ENCODE measurements at places on chromosomes 13 and 19.

DNA sequence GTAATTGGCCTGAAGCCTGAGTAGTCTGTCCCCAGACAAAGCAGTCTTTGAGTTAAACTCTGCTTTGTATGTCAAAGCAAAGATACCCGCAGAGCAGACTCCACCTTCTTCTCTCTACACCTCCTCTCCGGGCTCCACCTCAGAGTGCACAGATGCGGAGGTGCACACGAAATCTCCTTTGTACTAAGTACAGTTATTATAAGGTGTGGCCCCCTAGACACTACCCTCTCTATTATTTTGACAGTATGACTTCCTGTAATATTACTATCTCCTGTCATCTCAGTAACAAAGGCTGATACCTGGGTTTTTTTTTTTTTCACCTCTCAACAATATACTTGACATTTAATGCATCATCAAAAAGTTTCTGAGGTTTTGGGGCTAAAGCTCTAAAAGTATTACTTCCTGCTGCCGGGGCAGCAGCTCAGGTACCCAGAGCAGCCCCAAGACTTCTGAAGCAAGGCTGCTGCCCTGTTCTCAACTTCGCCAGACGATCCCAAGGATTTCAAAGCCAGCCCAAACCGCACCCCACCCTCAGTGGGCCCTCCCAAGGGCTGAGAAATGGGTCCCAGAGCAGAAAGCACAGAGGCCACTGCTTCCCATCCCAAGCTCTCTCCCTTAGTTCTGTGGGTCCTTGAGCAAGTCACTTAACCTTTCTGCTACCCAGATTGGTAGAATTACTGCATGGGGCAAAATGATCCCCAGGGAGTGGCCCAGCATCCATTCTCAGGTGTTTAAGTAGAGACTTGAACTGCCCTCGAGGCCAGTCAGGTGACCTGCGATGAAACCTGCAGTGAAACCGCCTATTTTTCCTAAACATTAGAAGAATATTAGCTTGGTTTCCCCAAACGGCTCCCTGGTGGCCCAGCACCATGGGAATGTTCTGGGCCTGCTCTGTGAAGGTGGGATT, 180.6 kb downstream of the FOXO1 start:
- DNase-seq, result no peak

DNA sequence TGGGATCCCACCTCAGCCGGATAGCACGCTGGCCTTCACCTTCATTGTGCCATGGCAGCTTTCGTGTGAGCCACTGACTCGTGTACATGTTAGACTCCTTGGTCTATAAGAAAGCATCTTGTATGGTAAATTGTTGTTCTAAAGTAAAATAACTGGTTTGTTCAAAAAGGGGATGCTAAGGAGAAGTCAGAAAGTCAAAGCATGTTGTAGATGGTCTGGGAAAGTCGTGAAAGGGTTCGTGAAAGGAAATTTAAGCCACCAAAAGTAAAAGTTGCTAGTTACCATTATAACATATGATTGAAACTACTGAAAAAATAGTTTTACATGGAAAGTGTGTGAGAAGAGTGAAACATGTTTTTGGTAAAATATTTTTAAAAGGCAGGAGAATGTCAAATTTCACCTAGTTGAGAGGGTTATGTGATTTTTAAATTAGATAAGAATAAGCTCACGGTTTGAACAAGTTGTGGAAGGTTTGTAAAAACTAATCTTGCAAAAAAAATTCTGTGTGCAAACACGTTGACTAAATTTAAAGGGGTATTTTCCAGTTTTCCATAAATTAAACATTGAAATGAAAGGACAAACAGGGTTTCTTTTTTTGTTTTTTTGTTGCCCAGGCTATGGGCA, 23.4 kb downstream of the DPRX start:
- no peak for DNase-seq

DNA sequence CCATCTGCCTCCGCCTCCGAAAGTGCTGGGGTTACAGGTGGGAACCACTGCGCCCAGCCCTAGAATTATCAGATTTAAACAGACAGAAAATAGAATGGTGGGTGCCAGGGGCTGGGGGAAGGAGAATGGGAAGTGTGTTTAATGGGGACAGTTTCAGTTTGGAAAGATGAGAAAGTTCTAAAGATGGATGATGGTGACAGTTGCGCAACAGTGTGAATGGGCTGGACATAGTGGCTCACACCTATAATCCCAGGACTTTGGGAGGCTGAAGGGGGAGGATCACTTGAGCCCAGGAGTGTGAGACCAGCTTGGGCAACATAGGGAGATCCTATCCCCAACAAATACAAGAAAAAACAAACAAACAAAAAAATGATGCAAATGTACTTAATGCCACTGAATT, 15.9 kb downstream of the KANK2 start:
- DNase-seq, result no peak

GRCh38 chr19:47093254-47093653, 20.3 kb downstream of the ZC3H4 start:
- DNase-seq, result no peak

- DNase-seq, result no peak
These were observed 5.0 kb upstream of the EML2 start for GRCh38 chr19:45643927-45644771.

DNA sequence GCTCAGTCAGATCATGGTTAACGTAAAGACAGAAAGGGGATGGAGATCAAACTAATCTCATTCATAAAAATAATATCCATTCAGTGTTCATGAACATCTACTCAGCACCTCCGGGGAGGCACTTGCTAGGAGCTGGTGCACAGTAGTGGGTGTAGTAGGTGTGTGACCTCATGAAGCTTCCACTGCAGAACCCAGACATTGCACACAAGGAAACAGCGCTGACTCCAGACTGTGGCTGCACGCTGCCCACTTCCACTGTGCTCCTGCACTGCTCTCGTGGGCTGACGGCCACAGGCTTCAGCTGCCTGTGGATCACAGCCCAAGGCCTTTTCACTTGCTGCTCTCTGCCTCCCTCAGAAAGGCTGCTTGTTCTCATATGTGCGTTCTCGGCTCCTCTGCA, 214.4 kb upstream of the ZNF507 start:
- no peak for DNase-seq

DNA sequence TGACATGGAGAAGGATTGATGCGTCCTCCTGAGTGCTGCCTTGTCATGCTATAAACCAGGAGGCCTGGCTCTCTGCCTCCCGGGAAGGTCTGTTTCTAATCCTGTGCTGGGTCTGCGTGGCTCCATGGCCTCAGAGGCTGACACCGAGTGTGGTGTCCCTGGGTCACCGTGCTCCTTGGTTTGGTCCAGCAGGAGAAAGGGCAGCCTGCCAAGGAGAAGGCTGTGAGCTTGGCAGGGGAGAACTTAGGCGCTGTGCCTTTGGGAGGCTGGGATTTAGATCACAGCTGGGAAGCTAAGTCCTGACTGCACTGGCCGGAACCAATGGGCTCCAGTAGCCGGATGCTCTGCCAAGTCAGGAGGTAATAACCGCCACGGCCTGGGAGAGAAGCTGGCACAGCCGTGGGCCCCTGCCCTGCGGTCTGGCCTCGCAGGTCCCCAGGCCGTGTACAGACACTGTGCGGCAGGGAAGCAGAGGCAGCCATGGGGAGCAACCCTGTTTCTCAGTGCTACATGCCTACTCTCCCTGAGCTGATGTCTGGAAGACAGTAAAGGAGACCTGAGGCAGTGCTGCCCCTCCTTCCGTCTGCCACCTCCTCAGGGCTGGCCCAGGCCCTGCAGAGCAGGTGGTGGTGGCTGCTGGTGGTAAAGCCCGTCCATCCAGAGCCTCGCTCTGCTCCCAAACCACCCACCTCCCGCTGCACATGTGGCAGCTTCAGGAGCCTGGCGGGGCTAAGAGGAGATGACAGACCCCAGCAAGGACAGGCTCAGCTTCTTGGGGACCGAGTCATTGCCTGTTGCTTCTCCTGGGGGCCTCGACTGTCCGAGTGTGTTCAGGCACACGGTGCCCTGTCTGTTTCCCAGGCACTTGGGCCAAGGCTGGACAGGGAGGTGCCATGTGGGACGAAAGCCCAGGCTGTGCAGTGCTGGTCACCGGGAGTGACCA, 44.9 kb downstream of the C13orf46 start:
- DNase-seq, result no peak

GRCh38 chr19:57961785-57962184, 12.5 kb downstream of the C19orf18 start:
- DNase-seq, result no peak

- DNase-seq, result no peak
These were observed 207.9 kb upstream of the UFM1 start for GRCh38 chr13:38141792-38142191.

DNA sequence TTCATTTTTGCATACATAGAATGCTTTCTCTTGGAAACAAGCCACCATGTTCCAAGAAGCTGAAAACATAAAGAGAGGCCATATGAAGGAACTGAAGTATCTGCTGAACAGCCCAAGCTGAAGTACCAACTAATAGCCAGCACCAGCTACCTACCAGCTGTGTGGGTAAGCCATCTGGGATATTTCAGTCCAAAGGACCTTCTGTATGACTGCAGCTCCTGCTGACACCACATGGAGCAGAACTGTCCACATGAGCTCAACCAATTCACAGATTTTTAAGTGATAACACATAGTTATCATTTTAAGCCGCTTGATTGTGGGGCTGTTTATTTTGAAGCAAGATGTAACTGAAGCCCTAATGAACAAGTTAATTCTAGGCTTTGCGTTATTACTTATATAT, 621.1 kb upstream of the KLHL1 start:
- DNase-seq, result no peak

GRCh38 chr13:98585946-98586345, 9.0 kb upstream of the STK24 start:
- no peak for DNase-seq

GRCh38 chr13:31456056-31456455, 256.3 kb downstream of the B3GLCT start:
- no peak for DNase-seq

- DNase-seq, result no peak
These were observed 68.3 kb downstream of the PEPD start for GRCh38 chr19:33453265-33453664.

DNA sequence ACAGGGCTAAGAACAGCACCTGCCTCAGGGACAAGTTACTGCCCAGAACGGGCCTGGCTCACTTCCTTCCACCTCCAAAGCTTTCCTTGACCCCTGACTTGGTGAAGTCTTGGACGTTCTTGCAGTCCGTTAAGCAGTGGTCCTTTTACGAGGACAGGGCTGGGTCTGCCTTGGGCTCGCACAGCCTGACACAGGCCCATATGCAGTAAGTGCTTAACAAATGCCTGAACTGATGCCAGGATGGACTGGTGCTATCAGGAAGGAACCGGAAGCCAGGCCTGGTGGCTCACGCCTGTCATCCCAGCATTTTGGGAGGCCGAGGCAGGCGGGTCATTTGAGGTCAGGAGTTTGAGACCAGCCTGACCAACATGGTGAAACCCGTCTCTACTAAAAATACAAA, 1.8 kb upstream of the PLK5 start:
- DNase-seq, result no peak

DNA sequence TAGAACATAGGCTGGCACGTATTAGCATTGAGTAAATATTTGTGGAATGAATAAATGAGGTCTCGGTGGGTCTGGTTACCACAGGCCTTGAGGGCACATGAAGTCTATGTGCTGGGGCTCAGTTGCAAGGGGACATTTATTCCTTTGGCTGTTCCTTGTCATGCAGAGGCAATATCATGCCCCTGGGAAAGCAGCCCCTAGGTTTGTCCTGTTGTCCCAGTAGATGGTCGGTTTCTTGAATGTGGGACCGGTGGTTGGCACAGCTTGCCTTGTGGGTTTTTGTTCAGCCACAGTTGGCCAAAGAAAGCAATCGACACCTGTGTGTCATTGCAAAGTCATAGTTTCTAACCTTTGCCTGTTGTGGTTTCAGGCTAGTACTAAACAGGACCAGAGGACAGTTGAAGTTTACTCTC, 24.7 kb upstream of the GPR183 start:
- DNase-seq, result no peak

DNA sequence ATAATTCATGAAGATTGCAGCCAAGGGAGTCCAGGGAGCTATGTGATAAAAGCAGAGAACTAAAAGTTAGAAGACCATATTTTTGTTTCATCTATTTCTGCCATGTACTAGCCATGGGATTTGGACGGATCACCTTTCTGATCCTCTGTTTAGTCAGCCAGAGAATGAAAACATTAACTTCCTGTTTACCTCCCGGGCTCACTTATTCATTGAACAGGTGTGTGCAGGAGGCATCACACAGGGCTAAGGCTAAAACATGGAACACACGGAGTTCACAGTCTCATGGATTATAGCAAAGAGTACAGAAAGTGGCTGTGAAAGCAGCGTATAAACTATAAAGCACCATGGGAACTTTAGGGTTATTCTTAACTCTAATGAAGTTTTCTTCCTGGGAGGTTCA, 96.8 kb downstream of the GPR12 start:
- peak; percentile 72 for DNase-seq

GRCh38 chr19:46842791-46843190, 7.9 kb downstream of the AP2S1 start:
- DNase-seq, result no peak

DNA sequence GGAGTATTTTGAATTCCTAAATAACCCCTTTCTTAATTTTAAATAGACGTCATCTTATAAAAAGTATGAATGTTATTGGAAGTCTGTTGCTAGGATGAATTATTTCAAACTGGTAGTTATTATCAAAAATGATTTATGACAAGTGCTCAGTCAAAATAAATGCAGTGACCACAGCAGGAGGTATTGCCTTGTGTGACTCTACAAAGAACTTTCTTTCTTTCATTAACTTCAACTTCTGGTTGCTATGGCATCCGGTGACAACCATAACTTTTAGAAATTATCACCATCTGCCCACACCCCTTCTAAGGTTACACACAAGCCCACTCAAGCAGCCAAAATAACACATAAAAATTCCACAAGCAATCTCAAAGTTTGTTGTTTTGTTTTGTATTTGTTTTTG, 189.9 kb downstream of the DACH1 start:
- no peak for DNase-seq

DNA sequence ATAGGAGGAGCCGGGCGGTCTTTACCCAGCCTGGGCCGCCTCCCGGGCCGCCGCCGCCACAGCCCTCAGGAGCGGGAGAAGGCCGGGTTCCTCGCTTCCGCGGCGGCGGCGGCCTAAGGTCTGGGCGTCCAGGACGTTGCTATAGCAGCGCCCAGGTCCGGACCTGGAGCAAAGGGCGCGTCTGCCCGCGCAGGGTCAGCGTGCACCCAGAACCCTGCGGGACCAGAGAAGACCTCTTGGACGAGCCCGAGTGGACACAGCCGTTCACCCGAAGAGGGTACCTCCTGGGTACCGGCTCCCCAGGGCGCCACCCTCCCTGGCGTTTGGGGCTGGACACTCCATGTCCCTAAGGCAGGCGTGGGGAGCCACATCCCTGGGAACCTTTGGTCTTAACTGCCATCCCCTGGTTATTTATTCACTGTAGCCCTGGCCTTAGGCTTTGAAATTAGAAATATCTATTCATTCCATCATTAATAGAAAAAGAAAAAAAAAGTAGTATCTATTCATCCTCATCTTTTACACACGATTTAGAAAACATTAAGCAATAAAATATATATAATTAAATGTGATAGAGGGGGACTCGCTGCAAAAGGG, 2.4 kb downstream of the DZIP1 start:
- peak; percentile 40 for DNase-seq

- DNase-seq, result no peak
These were observed 2.9 kb downstream of the DDX49 start for GRCh38 chr19:18922228-18922985.

DNA sequence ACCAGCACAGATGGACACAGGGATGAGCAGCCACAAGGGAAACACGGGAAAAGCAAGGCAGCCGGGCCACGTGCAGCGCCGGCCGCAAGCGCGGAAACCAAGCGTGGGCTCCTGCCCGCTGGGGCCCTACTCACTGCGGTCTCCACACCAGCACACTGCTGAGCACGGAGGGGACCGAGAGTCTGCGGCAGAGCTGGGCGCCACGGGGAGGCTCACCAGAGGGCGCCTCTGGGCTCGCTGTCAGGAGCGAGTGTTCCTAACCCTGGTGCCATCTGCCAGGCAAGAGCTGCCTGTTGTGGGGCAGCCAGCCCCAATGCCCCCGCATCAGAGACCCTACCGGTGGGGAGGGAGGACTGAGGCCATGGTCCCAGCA, 26.5 kb downstream of the MPND start:
- DNase-seq, result peak; percentile 48
